ENCODE measurements at places on chromosomes 6 and 20.

- DNase-seq: no peak
These were observed 35.7 kb upstream of the HAO1 start for GRCh38 chr20:7975851-7976414.

DNA sequence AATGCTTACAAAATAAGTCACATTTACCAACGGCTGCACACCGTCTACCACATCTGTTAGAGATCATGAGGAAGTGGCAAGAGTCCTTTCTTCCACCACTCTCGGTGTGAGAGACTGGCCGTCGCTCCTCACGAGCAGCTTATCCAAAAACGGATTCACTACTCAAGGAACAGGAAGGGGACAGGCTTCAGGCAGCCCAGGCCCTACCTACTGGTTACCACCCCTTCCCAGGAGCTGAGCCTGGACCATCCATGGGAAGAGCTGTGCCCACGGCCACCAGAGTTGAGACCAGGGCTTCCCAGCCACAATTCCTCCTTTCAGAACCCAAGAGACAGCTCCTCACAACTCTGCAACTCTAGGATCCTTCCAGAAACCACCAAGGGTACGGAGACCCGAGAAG, 37.0 kb downstream of the FOXF2 start:
- no peak for DNase-seq

GRCh38 chr20:23627501-23627900, 10.3 kb downstream of the CST3 start:
- DNase-seq: no peak

DNA sequence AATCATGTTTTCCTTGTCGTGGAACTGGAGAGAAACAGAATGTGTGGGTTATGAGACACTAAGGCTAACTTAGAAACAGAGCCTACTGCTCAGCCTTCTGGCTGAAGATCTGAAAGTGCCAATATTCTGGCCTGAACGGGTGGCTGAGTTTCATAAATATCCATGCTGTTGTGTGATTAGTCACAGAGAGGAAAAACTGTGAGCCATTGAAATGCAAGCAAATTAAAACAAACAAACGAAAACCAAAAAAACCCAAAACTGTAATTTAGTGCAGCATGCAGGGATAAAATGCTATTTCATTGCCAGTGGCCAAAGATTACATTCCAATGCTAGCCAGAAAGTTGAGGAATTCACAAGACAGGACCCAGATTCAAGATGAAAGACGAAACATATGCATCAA, 315.1 kb downstream of the UBE3D start:
- DNase-seq: no peak

GRCh38 chr6:17987447-17987696, at the start of gene KIF13A:
TSS of gene KIF13A (minus strand) at chr6:17987635. CDS start at chr6:17987463, 172 bp downstream.
- DNase-seq: no peak

DNA sequence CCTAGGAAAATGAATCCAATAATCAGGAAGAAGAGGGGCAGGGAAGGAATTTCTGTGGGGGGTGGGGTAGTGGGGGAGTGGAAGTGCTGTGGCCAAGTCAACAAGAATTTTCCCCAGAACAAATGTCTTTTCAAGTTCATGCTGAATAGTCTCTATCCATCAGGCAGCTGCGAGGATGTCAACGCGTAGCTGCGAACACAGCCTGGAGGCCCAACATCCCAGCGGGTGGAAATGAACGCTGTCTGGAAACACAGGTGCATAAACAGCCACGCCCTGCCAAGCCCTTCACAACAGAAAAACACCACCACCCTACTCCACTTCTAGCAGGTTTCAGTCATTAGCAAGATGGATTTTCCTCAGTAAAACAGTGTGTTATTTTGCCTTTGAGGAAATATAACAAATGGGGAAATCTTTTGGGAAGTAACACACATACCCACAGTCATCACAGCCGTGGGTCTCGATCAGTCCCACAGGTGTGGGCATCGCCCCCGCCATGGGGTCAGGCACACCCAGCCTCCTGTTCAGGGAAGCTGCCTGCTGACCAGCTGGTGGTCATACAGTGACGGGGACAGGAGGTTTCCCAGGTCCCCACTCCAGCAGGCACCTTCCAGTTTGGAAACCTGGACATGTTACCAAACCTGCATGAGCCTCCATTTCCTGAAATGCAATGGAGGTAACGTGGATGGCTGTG, 112.1 kb upstream of the THBS2 start:
- no peak for DNase-seq
